ENCODE measurements at places on chromosomes 5 and 9. TPM values are rescaled to one million over a fixed set of nuclear protein-coding genes. Genes with fewer than 3 reads are reported as not detected.

DNA sequence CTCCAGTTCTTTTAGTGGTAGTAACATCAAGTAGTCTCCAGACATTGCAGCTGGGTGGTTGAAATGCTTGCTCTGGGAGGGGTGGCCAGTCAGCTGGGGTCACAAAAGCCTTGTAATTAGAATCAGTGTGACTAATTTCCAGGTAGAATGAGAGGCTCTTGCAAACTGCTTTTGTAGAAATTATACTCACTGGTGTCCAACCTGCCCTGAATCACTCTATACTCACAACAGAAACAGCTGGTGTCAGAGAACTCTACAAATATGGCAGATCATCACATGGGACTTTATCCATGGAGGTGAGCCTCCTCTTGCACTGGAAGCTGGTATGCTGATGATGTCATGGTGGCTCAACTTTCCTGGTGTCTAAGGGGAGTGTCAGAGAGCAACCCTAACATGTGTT is 71.3 kb downstream of the SH3TC2 start:
- H3K4me1 ChIP-seq: no peaks in the 10 kb centered on the region
- H3K36me3 ChIP-seq: no peaks in the 10 kb centered on the region
- H3K4me3 ChIP-seq: no peak overlapping the region
- DNase-seq: no peak
- no peak overlapping the region for H3K27ac ChIP-seq

DNA sequence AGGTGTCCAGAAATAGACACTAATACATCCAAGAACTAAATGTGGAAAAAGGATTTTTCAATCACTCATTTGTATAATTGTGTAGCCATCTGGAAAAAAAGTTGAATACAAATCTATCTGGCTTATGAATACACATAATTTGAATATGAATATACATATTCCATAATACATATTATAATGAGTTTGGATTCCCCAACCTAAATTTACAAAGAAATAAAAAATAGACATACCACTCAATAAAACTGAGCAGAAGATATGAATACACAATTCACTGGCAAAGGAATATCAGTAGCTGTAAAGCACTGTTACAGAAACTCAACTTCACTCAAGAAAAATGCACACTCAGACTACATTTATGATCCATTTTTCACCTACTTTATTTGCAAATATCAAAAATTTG is 121.9 kb upstream of the EDIL3 start:
- no peak for DNase-seq
- H3K4me3 ChIP-seq: no peak overlapping the region
- H3K27me3 ChIP-seq: no peaks in the 10 kb centered on the region
- no peak overlapping the region for H3K27ac ChIP-seq
- H3K36me3 ChIP-seq: no peaks in the 10 kb centered on the region

- peaks cover 32% of the 10 kb centered on the region for H3K4me1 ChIP-seq
- H3K27me3 ChIP-seq: no peaks in the 10 kb centered on the region
- H3K4me3 ChIP-seq: no peak overlapping the region
- peaks cover 50% of the 10 kb centered on the region for H3K36me3 ChIP-seq
- H3K27ac ChIP-seq: peak overlapping the region; percentile 74
- no peak for DNase-seq
Observed at GRCh38 chr9:95992536-95992935, 117.0 kb downstream of the ERCC6L2 start.

CER1 gene
- total RNA-seq: not detected

PCA3 gene
- not detected for total RNA-seq

Data from activated naive CD8-positive, alpha-beta T cell treated with anti-CD3 and anti-CD28 coated beads for 36 hours (primary cell).